ENCODE measurements at places on chromosomes 7 and 10.

DNA sequence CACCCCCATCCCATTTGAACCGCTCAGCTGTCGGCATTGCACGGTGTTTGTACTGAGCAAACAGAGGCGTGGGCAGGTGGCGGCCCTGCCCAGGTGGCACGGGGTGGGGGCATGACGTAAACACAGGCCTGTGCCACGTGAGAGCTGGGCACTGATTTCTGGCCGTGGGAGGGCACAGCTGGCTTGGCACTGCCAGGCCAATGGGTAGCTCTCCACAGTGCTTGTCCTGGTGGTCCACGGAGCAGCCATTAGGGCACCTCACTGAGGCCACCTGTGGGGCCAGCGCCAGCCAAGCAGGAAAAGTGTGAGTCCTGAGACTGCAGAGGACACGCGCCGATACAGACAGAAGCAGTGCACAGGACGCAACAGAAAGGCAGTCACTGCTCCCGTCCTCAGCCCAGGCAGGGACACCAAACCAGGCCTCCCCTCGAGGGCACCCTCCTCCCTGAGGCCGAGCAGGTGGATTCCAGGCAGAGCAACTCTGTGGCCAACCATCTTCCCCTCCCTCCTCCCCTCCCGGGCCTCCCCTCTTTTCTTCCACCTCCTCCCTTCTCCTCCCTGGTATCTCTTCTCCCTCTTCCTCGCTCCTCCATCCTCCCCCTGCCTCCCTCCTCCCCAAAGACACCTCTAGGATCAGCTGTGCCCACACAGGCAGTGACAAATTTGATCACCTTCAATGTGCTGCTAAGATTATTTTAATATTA lies 258.7 kb downstream of the ELFN1 start:
- DNase-seq = no peak

DNA sequence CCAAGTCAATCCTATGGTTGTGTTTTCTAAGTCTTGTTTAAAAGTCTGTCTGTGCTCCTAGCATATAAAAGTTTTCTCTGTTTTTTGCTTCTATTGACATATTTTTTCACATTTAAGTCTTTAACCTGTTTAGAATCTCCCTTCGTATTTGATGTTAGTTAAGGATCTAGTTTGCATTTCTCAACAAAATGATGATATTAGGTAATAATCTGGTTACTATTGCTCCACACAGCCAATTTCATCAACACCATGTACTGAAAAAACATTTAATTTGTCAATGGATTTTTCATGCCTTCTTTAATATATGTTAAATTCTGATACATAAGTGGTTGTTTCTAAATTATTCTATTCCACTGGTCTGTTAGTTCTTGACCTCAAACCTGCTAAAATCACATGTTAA lies 17.5 kb upstream of the TSGA13 start:
- no peak for DNase-seq

GRCh38 chr10:9301554-9301953 lies 1247.1 kb downstream of the GATA3 start:
- no peak for DNase-seq

DNA sequence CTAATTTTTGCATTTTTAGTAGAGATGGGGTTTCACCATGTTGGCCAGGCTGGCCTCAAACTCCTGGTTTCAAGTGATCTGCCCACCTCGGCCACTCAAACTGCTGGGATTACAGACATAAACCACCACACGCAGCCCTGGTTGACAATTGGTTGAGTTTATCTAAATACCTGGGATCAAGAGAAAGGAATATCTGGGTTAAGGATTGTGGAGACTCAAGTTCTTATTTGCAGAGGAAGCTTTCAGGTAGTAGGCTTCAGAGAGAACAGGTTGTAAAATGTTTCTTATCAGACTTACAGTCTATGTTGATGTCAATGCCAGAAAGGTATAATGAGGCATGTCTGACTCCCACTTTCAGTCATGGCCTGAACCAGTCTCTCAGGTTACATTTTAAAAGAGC lies 5.9 kb upstream of the TMEM254 start:
- no peak for DNase-seq

DNA sequence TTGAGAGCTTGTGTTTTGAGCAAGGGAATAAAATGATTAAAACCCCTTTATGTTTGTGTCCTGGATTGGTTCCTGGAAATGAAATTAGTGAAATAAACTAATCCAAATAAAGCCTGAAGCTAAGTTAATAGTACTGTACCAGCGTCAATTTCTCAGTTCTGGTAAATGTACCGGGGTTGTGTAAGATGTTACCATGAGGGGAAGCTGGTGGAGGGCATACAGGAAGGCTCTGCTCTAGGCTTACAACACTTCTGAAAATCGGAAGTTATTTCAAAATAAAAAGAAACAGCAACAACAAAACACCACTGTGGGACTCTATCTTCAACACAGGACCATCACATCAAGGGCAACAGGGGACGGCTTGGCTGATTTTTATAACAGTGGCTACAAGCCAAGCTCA lies 257.0 kb downstream of the CREB5 start:
- DNase-seq = no peak

GRCh38 chr7:52917982-52918578 lies 117.4 kb upstream of the POM121L12 start:
- no peak for DNase-seq

DNA sequence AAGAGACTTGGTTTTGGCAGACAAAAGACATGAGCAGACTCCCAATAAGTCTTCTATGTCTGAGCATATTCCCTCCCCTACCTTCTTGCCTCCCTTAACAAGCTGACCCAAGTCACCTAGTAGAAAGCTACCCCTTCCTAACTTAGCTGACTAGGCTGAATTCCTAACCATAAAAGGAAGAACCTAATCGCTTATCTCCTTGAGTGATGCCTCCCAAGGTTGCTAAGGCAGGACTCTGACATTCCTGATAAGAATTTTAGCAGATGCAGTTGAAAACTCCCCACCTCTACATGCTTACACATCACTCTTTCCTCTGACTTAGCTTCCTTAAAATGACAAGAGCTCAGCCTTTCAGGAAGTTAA lies 704.7 kb upstream of the MBL2 start:
- DNase-seq = no peak

GRCh38 chr10:112247791-112248190 lies 35.4 kb upstream of the TECTB start:
- DNase-seq = no peak

DNA sequence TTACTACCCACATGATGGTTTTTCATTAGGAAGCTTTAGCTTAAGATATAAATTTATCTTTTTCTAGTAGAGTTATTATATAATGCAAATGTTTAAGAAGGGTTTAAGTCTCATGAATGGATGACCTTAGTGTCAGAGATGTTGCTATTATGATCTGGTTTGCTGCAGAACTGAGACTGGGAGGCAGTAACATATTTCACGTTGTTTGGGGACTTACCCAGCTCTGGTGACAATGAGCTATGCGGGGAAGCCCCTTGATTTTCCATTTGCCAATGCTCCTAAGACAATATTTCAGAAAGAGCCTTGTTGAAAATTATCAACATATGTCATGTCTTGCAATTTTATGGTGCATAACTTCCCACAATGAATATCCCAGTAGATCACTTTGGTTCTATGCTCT lies 754.6 kb downstream of the REEP3 start:
- no peak for DNase-seq

- no peak for DNase-seq
Measured at GRCh38 chr7:121873289-121874194, 581 bp downstream of the PTPRZ1 start.

- no peak for DNase-seq
Measured at GRCh38 chr7:51060536-51060935, 256.1 kb downstream of the COBL start.

DNA sequence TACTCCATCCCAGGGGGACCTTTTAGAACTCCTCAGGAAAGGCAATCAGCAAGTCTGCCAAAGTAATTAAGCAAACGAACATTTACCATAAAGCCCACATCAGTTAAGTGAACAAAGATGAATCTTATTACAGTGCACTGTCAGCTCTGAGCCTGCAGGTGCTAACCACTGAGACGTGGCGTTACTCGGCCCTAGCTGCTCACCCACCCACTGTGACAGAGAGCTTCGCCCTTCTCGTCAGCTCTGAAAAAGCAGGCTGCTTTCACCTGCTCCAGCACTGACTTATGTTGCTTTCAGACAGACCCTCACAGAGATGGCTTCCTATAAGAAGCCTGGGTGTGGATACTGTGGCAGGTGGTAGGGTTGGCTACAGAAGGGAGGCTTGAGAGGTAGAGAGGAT lies 57.7 kb upstream of the KCNIP2 start:
- no peak for DNase-seq

DNA sequence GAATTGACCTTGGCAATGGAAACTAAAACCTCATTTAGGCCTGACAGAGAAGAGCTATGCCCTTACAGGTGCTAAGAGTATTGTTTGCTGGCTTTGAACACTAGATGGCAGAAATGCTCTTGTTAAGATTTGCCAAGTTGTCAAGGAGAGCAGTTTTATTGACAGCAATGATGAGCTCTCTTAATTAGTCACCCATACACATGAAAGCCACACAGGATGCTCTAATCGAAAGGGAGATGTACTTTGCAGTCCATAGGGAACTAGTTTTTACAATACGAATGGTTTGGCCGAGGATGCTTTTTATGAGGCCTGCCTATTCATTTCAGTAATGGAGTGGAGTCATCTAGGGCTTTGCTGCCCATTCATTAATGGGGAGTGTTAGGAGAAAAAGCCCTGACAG lies 45.4 kb upstream of the MBL2 start:
- DNase-seq = no peak

GRCh38 chr10:132065491-132066105 lies at the start of gene JAKMIP3:
TSS of gene JAKMIP3 (plus strand) at chr10:132065946. CDS start at chr10:132104809, 38,863 bp downstream.
- DNase-seq = no peak

- DNase-seq = no peak
Measured at GRCh38 chr10:117662126-117662525, 119.6 kb downstream of the EMX2 start.

GRCh38 chr10:3924344-3924743 lies 139.3 kb upstream of the KLF6 start:
- no peak for DNase-seq

DNA sequence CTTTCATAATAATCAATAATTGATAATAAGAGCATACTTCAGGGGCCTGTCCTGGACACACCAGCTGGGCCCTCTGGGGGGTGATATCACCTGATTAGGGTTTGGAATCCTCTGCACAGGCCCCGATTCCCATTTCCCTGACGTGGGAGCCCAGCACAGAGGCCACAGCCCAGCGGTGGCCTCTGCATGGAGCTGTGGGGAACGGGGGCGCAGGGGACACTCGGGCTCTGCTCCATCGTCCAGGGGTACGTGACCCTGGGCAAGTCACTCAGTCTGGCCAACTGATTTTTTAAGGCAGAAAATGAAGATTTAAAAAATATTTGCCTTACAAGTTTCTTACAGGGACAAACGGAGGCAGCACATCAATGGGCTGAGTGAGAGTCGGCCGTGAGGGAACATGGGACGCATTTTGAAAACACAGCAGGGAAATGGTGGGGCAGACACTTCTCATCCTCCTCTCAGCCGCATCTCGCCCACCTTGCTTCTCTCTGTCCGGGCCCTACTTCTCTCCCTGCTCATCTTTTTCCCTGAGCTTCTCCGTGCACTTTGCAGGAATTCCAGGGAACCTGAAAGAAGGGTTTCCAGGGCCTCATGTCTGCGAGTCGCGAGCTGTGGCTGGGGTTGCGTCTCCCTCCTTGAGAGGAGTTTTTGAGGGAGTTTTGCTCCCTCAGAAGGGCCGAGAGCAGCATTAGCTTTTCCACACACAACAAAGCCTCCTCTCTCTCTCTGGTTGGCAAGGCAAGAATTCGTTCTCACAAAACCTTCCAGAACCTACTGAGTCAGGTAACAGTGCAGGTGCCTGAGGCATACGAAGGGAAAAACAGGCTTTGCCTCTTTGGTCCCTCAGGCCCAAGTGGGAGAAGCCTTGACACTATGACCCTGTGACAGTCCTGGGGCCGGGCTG lies 312.0 kb downstream of the WDR37 start:
- no peak for DNase-seq

GRCh38 chr7:130896898-130897514 lies 163.0 kb upstream of the KLF14 start:
- DNase-seq = peak; percentile 44

- DNase-seq = no peak
Measured at GRCh38 chr10:112783351-112784021, 166.6 kb upstream of the TCF7L2 start.
